ENCODE measurements at places on chromosomes 2 and 18.
A peak's percentile ranks its signal among the peaks of the same experiment; 100 is the strongest.

- no peaks in the 10 kb centered on the region for H3K27me3 ChIP-seq
- H3K4me3 ChIP-seq = no peak overlapping the region
- DNase-seq = no peak
These were observed 942.9 kb upstream of the KLHL29 start for GRCh38 chr2:22442051-22442450.

DNA sequence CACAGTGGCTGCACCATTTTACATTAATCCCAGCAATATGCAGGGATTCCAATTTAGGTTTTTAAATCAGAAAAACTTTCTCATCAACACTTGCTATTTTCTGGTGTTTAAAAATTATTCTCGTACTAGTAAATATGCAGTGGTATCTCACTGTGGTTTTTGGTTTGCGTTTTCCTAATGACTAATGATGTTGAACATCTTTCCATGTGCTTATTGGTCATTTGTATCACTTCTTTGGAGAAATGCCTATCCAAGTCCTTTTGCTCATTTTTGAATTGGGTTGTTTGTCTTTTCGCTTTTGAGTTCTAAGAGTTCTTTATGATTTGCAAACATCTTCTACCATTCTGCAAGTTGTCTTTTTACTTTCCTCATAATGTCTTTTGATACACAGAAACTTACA lies 62.1 kb upstream of the TCF7L1 start:
- no peak overlapping the region for H3K27ac ChIP-seq
- H3K27me3 ChIP-seq = peaks cover 5% of the 10 kb centered on the region
- no peak for DNase-seq
- H3K4me1 ChIP-seq = peaks cover 9% of the 10 kb centered on the region
- no peak overlapping the region for H3K4me3 ChIP-seq

DNA sequence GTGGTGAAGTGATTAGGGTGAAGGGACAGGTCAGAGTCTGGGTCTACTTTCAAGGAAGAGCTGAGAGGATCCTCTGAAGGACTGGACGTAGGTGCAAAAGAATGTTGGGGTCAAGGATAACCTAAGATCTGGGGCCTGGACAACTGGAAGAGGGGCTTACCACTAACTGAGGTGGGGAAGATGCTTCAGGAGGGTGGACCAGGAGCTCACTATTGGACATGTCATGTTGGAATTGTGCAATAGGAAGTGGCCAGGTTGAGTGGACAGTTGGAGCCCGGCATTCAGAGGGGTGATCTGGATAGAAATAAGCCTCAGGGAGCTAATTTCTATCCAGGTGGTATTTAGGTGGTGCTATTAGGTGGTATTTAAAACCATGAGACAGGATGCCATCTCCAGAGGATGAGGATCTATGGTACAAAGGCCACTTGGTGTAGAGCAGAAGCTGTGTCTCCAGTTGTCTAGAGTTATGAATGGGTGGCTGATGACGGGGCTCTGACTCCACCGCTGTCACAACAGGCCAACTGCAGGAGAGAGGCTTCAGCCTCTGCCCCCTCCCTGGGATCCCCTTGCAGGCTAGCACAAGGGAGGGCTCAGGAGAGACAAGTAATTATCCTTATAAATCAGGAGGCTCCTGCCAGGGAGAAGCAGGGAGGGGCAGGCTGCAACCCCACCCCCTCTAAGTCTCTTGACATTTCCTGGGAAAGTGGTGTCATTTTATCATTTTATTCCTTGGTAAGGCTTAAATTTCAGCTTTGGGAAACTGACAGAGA lies 158.0 kb downstream of the SMAD7 start:
- H3K4me3 ChIP-seq = no peak overlapping the region
- DNase-seq = no peak
- H3K27me3 ChIP-seq = no peaks in the 10 kb centered on the region
- peaks cover 14% of the 10 kb centered on the region for H3K4me1 ChIP-seq
- H3K36me3 ChIP-seq = no peaks in the 10 kb centered on the region

DNA sequence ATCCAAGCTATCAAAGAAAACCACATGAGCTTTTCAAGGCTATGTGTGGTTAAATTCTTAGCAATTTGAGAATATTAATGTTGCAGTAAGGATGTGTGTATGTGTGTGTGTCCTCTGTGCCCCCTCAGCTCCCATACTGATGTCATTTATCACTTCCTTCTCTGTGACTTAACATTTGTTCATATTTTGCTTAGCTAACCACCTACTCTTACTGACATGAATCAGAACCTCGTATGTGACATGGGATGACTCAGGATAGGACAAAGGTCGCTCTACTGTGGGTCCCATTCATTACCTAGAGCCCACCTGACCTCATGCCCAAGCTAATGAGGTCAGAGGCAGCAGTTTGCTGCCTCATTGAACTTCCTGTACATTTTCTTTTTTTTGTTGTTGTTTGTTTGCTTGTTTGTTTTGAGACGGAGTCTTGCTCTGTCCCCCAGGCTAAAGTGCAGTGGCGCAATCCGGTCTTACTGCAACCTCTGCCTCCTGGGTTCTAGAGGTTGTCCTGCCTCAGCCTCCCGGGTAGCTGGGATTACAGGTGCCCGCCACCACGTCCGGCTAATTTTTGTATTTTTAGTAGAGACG lies 36.3 kb downstream of the MOGAT1 start:
- H3K36me3 ChIP-seq = no peaks in the 10 kb centered on the region
- DNase-seq = no peak
- H3K27me3 ChIP-seq = peaks cover 17% of the 10 kb centered on the region
- H3K4me3 ChIP-seq = no peak overlapping the region
- H3K27ac ChIP-seq = no peak overlapping the region
- peaks cover 9% of the 10 kb centered on the region for H3K4me1 ChIP-seq

- peak overlapping the region; percentile 9 for H3K27ac ChIP-seq
- H3K36me3 ChIP-seq = no peaks in the 10 kb centered on the region
- peaks cover 19% of the 10 kb centered on the region for H3K4me1 ChIP-seq
These were observed 80.5 kb downstream of the BCL2L11 start for GRCh38 chr2:111201214-111201613.

DNA sequence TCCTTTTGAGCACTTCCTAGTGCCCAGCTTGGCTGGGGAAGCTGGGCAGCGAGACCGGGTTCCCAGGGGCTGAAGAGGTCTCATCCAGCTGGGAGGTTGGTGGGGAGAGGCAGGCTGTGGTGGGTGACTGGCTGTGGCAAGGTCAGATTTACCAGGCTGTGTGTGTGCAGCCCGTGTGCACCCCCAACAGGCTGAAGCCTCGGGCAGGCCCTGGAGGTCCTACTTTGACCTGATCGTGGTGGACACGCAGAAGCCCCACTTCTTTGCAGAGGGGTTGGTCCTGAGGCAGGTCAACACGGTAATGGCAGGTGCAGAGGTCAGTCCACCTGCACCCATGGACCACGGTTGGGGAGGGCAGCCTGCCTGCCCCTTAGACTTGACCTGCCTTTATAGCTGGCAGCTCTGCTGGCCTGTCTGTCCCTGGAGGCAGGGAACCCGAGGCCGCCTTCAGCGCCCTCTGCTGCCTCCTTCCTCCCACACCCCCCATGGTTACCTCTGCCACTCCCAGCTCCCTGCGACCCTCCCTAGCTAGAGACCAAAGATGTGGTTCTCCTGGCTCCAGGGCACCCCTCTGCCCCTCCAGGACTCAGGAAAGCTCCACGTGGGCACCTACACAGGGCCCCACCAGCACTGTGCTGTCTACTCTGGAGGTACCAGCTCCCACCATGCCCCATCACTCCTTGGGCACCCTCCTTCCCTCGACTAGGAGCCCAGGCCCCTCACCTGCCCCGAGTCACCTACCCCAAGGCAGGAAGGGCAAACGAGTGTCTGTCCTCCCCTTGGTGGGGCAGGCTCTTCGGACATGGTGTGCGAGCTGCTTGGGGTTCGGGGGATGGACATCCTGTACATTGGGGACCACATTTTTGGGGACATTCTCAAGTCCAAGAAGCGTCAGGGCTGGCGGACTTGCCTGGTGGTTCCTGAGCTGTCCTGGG lies 4.0 kb downstream of the NT5DC4 start:
- H3K27me3 ChIP-seq = no peaks in the 10 kb centered on the region
- no peak overlapping the region for H3K4me3 ChIP-seq
- no peaks in the 10 kb centered on the region for H3K36me3 ChIP-seq
- peaks cover 16% of the 10 kb centered on the region for H3K4me1 ChIP-seq

DNA sequence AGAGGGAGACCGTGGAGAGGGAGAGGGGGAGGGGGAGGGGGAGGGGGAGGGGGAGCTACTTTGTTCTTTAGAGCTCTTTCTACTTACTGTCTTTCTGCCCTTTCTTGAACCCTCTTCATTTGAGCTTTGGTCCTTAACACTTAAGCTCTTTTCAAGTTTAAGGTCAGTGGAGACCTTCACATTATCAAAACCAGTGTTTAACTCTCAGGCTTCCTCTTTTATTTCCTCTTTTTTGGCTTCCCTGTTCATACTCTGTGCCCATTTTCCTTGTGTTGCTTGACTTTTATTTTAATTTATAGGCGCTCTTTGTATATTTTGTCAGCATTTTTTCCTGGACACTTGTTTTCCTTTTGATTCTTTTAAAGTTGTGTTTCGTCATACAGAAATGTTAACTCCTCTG lies 37.1 kb downstream of the ACSL3 start:
- peaks cover 18% of the 10 kb centered on the region for H3K4me1 ChIP-seq
- DNase-seq = no peak
- H3K27ac ChIP-seq = no peak overlapping the region
- H3K36me3 ChIP-seq = peaks cover 8% of the 10 kb centered on the region
- no peak overlapping the region for H3K4me3 ChIP-seq

GRCh38 chr2:240797500-240797895 lies 22.5 kb downstream of the KIF1A start:
- DNase-seq = no peak
- H3K4me1 ChIP-seq = no peaks in the 10 kb centered on the region
- no peak overlapping the region for H3K27ac ChIP-seq
- H3K27me3 ChIP-seq = peaks cover 16% of the 10 kb centered on the region

DNA sequence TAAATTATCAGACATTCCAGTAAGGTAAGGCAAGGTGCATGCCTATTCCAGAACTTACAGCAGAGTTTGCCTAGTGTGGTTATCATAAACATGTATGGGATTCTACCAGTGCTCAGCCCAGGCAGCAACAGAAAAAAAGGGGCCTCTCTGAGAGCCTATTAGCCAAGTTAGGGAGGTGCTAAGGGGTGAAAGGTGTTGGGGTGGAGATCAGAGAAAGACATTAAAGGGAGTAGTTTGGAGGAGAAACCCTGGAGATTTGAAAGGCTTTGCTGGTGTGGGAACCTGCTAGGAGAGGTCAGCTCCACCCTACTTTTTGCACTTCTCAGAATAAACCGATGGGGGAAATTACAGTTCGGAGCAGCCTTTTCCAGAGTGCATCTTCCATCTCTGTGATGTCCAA lies 2.9 kb downstream of the ARPC2 start:
- peak overlapping the region; percentile 99 for H3K4me3 ChIP-seq
- H3K4me1 ChIP-seq = peaks cover 39% of the 10 kb centered on the region
- peak overlapping the region; percentile 9 for H3K27ac ChIP-seq
- no peaks in the 10 kb centered on the region for H3K27me3 ChIP-seq
- H3K36me3 ChIP-seq = peaks cover 18% of the 10 kb centered on the region

GRCh38 chr2:67277450-67277849 lies 119.7 kb upstream of the ETAA1 start:
- no peaks in the 10 kb centered on the region for H3K36me3 ChIP-seq
- no peak for DNase-seq

- DNase-seq = no peak
- H3K27me3 ChIP-seq = no peaks in the 10 kb centered on the region
- no peak overlapping the region for H3K4me3 ChIP-seq
- H3K27ac ChIP-seq = no peak overlapping the region
- H3K36me3 ChIP-seq = no peaks in the 10 kb centered on the region
These were observed 764.6 kb upstream of the ZEB2 start for GRCh38 chr2:145284551-145284950.

GRCh38 chr2:168087401-168087800 lies 160.0 kb downstream of the STK39 start:
- DNase-seq = no peak
- no peaks in the 10 kb centered on the region for H3K27me3 ChIP-seq
- peaks cover 7% of the 10 kb centered on the region for H3K36me3 ChIP-seq
- no peak overlapping the region for H3K27ac ChIP-seq

DNA sequence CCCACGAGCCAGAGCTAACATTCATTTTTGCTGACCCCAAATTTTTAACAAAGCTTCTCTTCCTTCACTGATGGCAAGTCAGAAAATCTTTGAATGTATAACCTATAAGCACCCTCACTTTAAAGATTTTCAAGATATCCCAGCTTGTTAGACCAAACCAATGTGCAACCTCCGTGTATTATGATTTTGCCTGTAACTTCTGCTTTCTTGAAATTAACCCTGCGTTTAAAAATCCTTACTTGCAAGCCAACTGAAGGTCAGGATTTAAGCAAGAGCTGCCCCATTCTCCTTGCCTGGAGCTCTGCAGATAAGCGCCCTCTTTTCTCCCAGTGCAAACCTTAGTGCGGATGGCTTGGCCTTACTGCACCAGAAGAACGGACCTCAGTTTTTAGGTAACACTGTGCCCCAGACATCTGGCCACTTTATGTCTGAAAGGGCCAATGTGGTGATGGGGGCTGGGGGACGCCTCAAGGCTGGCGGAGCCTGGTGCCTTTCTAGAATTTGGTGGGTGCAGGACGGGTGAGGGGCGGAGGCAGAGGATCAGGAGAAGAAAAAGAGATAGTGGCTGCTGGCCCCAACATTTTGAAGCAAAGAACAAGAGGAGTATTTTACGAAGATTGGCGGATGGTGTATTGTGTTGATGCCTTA lies 805 bp upstream of the TNFRSF11A start:
- H3K36me3 ChIP-seq = peaks cover 4% of the 10 kb centered on the region
- DNase-seq = no peak
- H3K27me3 ChIP-seq = peaks cover 31% of the 10 kb centered on the region
- peak overlapping the region; percentile 79 for H3K4me3 ChIP-seq

DNA sequence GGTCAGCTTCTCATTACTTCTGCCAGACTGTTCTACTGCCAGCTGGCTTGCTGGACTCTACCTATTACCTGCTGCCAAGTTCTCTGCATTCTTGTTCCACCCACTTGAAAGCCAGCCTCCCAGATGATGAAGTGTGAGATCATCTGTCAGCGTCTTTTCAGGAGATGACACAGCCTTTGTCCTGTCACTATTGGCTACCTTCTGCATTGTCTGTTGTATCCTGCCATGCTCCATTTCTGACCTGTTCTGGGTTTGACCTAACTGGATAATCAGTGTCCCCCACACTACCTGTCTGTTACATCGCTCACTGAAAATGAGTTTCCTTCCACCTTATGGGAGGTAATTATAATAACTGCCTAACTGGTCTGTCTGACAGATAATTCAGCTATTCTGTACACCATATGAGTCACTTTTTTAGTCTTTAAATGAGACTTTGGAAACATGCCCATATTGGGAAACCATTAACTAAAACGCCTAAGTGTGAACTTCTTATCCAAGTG lies 520.6 kb downstream of the METTL4 start:
- H3K27ac ChIP-seq = no peak overlapping the region
- H3K27me3 ChIP-seq = peaks cover 6% of the 10 kb centered on the region
- no peak for DNase-seq
- no peak overlapping the region for H3K4me3 ChIP-seq
- no peaks in the 10 kb centered on the region for H3K36me3 ChIP-seq

- H3K4me1 ChIP-seq = peaks cover 3% of the 10 kb centered on the region
- H3K27me3 ChIP-seq = no peaks in the 10 kb centered on the region
- H3K36me3 ChIP-seq = peaks cover 2% of the 10 kb centered on the region
- H3K27ac ChIP-seq = peak overlapping the region; percentile 84
- peak; percentile 3 for DNase-seq
- H3K4me3 ChIP-seq = peak overlapping the region; percentile 61
These were observed 61.7 kb upstream of the SPTBN1 start for GRCh38 chr2:54394392-54394791.
